ENCODE measurements at places on chromosomes 2 and 18.

DNA sequence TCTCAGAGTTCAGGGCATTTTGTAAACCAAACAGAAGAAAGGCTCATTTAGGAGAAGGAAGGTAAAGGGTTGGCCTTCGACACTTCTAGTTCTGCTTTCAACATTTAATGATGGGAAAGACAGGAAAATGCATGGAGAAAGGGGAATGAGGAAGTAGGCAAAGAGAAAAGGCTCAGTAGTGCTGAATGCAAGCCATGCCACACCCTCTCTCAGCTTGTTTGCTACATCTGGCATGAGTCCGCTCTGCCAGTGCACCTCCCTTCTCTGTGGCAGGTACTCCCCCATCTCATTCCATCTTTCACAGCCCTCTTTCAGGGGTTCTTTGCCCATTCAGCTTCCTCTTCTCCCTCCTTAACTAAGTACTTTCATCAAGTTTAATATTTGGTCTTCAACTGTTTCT is 120.9 kb upstream of the ITGB6 start:
- DNase-seq = no peak

GRCh38 chr18:51614033-51614432 is 416.6 kb upstream of the MEX3C start:
- DNase-seq = peak; percentile 57

DNA sequence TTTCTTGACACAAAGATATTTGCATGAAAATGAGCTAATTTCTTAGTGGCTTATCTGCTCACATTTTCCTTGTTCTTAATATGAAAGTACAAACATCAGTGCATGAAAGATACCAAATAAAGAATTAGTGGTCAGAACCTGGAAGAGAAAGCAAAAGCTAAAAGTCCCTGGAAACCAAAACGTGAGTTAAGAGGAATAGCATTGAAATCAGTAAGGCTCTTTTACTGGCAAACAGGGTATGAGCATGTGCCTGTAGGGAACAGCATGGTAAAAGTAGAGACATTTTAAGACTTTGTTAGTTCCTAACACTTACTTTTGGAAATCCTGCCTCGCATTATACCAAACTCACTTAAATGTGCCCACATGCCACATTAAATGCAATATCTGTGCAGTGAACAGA is 31.9 kb upstream of the CWC22 start:
- DNase-seq = no peak

- DNase-seq = no peak
Measured at GRCh38 chr2:10005461-10006235, 37.7 kb upstream of the KLF11 start.

- no peak for DNase-seq
Measured at GRCh38 chr2:193679847-193680246, 1485.1 kb upstream of the TMEFF2 start.

DNA sequence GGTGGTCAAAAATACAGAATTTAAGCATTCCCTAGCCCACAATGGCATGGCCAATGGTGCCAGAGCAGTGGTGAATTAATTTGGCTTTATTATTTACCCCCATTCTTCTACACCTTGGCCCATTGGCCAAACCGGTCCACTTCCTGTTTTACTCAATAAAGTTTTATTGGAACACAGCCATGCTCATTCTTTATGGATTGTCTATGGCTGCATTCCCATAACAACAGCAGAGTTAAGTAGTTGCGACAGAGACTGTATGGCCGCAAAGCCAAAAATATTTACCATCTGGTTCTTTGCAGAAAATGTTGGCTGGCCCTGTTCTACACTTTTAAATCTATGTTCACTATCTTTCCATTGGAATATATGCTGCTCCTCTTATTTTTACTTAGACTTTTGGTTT is 130.3 kb upstream of the CCDC68 start:
- DNase-seq = no peak

DNA sequence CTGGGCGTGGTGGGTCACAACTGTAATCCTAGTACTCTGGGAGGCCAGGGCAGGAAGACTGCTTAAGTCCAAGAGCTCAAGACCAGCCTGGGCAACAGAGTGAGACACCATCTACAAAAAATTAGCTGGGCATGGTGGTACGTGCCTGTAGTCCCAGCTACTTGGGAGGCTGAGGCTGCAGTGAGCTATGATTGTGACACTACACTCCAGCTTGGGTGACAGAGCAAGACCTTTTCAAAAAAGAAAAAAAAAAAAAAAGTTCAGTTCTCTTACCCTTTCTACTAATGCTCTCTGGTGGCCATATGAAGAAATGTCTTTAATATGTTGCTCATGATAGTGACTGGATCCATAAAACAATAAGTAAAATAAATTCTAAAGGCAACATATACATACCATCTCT is 14.9 kb downstream of the TYW5 start:
- DNase-seq = no peak

DNA sequence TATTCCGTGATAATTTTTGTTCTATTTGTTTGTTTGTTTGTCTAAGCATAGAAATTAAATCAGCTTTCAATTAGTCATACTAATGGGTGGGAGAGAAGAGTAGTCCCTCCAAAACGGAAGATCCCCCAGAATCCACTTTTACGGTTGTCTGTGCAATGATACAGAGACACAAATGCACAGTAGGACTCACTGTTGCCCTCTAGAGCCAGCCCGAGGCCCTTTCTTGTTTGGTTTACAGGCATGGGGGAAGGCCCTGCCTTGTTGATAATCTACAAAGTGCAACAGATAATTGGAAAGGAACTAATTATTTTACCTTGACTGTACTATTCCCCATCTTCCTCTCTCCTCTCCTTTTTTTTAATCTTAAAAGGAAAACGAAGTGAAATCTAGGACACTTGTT is 121.1 kb downstream of the ACOXL start:
- peak; percentile 4 for DNase-seq

GRCh38 chr2:205133544-205133943 is 548.8 kb upstream of the NRP2 start:
- DNase-seq = no peak

DNA sequence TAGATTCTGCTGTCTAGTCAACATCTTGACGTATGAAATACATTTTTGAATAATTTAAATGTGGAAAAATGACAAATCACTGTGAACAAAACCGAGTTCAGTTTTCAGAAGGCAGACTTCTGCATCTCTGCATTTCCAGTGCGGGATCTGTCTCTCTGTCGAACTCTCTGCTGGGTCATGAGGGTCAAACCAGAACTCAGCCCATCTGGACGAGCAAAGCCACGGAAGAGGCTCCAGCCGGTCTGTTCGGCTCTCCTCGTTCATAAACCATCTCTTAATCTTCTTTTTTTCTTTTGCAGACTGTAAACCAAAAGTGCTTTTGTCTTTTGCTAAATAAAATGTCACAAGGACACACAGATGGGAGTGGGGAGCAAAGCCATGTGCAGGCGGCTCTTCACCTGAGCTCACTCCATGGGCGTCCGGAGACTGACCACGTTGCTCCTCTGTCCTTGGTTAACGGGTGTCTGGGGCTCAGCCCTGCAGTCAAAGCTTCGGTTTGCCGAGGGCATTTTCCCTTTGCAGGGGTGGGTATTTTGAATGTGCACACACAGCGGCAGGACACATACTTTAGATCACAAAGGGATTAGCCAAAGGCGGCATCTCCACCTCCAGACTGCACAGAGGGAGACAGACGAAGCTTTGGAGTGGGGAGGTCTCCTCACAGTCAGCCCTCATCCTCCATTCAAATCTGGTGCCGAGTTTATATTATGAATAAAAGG is 737.9 kb upstream of the SALL3 start:
- no peak for DNase-seq

DNA sequence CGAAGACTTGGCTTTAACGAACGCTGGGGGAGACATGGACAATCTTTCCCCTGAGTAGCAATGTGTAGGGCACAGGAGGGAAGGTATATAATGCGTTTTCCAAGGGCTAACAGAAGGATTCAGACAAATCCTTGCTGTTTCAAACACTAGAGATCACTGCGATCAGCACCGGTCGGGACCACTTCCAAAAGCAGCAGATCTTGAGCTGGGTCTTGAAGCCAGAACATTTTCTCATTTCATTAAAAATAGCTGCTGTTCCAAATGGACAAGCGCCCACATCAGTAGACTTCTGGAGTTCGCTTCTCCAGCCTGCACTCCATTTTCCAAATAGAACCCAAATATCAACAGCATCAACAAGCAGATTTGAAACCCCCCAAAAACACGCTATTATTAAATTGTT is 65.1 kb upstream of the MAPRE2 start:
- DNase-seq = no peak

GRCh38 chr2:225788571-225789094 is 389.1 kb downstream of the NYAP2 start:
- DNase-seq = no peak

DNA sequence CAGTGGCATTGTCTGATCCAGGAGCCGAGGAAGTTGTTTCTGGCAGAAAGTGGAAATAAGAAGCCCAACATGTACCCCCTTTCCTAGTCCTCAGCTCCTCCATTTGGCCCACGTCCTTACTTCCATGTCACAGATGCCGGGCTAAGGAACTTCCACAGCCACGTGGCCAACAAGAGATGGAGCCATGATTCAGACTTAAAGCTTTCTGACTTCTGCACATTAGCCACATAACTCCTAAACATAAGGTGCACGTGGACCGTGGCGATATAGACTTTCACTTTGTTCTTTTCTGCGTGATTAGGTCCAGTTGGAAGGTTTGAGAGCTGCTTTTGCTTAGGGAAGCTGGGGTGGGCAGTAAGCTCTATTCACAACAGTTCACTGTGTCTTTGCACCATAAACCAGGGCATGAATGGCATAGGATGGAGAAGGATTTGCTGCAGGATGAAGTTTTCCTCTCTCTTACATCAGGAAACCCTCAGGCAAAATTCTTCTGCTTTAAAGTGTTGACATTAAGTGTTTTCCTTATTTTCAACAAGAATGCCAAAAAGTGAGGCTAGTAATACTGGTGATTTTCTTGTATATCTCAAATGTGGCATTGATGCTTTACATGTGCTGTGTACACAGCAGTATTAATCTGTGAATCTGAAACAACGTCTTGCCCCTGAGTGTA is 61.2 kb upstream of the RBM44 start:
- DNase-seq = no peak

GRCh38 chr2:135980434-135981079 is 4.9 kb downstream of the DARS1 start:
- DNase-seq = no peak

GRCh38 chr18:59308248-59308937 is 10.1 kb downstream of the CPLX4 start:
- DNase-seq = peak; percentile 19

- DNase-seq = no peak
Measured at GRCh38 chr2:65550246-65550645, 117.8 kb upstream of the SPRED2 start.

GRCh38 chr18:35661483-35662146 is 80.1 kb downstream of the GALNT1 start:
- DNase-seq = no peak

GRCh38 chr18:13393338-13393737 is 174.8 kb downstream of the LDLRAD4 start:
- DNase-seq = no peak

DNA sequence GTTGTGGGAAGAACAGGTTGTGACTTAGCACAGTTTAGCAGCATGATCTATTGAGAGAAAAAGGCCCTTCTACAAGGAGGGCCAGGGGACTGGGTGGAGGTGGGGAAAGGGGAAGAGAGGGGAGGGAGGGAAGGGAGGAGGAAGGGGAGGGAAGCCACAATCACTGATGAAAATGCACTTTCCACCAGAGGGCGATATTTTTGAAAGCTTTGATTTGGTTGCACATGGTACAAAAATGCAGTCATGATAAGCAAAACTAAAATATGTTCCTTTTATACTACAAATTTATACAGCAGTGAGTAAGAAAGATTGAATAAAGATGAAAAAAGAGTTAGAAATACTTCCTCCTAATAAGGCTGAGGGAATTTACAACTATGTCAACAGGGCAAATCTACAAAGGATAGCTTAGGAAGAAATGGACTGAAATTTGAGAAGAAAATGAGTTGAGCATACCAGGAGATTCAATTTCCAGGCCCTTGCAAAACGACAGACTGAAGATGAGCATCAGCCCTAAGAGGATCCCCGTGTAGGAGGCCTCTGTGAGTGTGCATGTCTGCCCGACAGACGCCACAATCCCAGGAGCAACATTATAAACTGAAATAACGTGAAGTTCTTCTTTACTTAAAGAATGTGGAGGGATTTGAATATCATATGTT is 17.2 kb downstream of the SH3YL1 start:
- peak; percentile 35 for DNase-seq

DNA sequence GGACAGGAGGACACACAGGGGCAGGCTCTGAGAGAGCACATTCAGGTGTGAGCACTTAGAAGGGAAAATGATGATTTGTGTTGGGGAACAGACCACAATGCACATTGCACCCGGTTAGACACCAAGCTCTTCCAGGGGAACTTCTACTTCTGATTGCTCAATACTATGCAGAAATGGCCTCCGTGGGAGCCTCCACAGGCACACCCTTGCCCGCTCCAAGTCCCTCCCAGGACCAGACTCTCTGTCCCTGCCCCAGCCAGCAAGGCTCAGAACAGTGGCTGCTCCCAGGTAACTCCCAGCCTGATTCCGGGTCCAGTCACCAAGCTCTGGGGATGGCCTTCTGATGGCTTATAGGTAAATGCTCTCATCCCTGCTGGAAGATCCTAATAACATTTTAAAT is 56.2 kb downstream of the BCL2L11 start:
- DNase-seq = no peak

- DNase-seq = no peak
Measured at GRCh38 chr2:95531254-95531771, 46.8 kb upstream of the TRIM43B start.

- no peak for DNase-seq
Measured at GRCh38 chr2:80136338-80136737, 168.2 kb downstream of the LRRTM1 start.

DNA sequence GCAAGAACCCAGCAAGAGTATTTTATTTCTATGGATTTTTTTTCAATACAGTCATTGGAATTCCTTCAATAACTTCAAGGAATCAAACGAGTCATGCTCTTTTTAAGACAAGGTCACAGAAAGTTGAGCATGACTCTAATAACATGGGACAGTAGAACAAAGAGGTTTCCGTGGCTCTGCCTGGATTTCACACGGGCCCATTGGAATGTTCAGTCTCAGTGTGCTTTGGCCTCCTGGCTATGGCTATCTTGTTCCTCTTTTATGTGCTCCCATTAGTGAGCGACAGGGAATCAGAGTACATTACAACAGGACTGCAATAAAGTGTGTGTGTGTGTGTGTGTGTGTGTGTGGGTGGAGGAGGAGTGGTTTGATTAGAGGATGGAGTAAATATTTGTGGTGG is 312.4 kb downstream of the DCC start:
- no peak for DNase-seq
